ENCODE measurements at places on chromosomes 6 and 20.
A peak's percentile ranks its signal among the peaks of the same experiment; 100 is the strongest.

DNA sequence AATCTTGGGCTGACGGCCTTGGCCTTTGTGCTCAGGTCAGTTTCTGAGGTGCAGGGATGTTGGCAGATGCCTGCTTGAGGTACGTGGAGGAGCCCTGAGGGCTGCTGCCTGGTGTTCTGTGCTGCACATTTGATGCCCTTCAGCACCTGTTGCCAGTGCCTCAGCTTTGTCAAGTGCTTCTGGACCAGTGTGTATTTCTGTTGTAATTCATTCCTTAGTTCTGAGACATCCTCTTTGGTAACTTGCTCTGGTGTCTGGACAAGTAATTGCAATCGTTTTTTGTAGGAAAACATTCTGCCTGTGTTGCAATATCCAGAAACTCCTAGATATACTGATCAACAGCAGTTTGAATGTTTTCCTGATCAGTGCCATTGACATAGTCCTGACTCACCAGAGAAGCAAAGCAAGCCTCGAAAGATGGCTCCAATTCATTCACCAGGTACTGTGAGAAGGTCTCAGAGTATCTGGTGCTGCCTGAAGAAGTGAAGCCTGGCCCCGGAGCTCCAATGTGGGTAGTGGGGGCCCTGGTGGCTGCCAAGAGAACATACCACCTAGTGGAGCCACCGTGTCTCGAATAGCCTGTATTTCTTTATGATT, 26.7 kb downstream of the ZNF337 start:
- no peak for DNase-seq

DNA sequence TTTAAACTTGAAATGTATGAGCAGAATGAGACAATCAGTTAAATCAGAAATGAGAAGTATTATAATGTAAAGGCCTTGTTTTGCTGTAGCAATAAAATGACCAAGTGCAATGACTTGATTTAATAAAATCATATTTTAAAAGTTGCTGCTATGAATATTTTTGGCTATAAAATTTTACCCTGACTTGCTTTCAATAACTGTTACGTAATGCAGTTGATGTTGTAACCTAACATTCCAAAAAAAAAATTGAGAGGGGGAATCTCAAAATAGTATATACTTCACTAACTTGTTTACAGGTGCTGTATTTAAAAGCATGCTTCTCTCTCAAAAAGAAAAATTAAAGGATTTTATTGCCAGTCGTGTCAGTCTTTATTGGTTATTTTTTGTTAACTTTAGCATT, 71.6 kb upstream of the ADGRF4 start:
- DNase-seq = no peak

DNA sequence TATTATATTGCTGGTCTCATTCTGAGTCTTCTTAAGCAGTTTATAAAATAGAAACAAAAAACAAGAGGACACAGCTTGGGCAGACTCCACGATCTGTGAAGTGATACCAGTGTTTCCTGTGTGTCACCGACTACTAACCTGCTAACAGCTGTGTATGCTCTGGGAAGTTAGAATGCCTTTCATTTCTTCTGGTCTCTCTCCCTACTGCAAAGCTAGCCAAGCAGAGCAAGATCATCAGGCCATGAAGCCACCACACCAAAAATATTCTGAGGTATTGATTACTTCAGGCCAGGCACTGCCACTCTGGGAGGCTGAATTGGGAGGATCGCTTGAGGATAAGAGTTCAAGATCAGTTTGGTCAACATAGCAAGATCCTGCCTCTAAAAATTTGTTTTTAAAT, 46.9 kb upstream of the SMIM29 start:
- no peak for DNase-seq

GRCh38 chr6:141313986-141314385, 818.7 kb upstream of the GJE1 start:
- DNase-seq = no peak

DNA sequence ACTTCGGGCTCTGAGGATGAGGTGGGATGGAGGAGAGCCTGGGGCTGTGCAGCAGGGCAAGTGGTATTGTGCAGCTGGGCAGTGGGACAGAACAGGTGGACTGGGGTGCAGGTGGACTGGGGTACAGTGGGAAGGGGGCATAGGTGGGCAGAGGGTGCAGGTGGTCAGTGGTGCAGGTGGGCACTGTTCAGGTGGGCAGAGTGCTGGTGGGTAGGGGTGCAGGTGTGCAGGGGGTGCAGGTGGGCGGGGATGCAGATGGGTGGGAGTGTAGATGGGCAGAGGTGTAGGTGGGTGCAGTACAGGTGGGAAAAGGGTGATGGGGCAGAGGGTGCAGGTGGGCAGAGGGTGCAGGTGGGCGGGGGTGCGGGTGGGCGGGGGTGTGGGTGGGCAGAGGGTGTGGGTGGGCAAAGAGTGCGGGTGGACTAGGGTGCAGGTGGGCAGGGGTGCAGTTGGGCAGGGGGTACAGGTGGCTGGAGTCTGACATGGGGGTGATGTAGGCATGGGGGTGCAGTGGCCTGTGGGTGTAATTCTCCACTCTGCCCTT, 20.4 kb downstream of the BHLHE23 start:
- DNase-seq = no peak

- no peak for DNase-seq
Observed at GRCh38 chr6:97021194-97021593, 96.7 kb downstream of the KLHL32 start.

GRCh38 chr6:28269492-28269891, 2.5 kb downstream of the ZSCAN26 start:
- DNase-seq = peak; percentile 59

GRCh38 chr6:64330694-64331307, 695.2 kb downstream of the PHF3 start:
- DNase-seq = peak; percentile 83
